Midbrain (tissue), 1 donor: ENCODE measurements at places on chromosomes 1 and 21.
A peak's percentile ranks its signal among the peaks of the same experiment; 100 is the strongest.

DNA sequence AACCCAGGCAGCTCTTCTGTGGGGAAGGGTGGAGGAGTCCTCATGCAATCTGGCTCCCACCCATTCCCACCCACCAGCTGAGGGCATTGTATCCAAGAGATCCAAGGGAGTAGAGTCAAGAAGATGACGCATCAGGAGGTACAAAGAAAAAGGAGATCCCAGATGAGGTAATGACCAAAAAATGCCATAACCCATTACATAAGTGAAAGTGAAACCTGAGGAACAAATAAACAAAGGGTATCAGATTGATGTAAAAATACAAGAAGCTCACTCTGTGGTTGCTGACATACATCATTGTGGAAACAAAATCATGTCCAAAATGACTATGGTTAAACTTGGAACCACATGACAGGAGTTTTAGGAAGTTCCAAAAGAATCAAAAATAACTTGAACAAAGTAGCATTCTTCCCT lies 42.5 kb downstream of the CCN1 start:
- no peak for DNase-seq

GRCh38 chr1:88741413-88741812 lies 57.3 kb downstream of the PKN2 start:
- DNase-seq: no peak

DNA sequence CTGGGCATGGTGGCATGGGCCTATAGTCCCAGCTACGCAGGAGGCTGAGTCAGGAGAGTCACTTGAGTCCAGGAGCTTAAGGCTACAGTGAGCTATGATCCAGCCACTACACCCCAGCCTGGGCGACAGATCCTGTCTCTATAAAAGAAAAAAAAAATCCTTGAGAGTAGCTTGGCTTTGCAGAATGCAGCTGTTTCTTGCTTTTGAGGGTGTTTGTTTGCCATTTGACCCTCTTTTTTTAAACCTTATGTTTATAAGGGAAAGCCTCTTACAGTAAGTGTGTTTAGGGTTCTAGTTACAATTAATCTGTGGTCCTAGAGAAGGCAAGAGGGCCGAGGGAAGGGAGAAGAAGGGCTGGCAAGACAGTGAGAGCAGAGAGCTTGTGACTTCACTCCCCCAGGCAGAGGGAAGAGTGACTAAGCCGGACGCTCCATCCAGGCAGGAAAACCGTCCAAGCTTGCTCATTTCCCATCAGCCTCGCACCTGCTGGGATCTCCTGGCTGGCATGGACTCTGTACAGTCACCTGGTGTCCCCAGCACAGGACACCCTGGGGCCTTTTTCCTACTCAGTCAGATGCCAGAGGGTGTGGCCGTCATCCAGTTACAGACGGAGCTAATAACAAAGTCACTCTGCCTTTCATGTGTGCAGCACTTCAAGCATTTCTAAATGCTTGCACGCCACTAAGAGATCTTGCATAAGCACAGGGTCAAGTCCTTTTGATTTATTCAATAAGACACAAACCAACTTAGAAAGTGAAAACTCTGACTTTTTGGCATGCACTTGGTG lies 55.5 kb upstream of the PSEN2 start:
- no peak for DNase-seq

DNA sequence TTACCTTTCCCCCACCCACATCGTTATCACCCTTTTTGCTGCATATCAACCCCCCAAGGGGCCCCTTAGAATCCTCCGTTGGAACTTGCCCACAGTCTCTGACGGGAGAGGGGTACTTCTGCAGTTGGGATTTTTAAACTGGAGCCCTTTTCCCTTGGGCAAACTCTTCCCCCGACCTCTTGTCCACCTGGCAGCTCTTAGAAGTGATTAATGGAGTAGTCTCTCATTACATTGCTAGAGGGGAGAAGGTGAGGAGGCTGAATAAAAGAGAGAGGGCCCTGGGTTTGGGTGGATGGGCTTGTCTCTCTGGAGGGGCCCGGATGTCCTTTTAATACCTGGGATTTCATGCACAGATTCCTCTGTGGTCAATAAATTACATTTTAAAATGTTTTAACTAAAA lies 27.2 kb upstream of the TSPAN2 start:
- no peak for DNase-seq

- DNase-seq: peak; percentile 88
Measured at GRCh38 chr1:54950369-54951163, 29.9 kb upstream of the TMEM61 start.

DNA sequence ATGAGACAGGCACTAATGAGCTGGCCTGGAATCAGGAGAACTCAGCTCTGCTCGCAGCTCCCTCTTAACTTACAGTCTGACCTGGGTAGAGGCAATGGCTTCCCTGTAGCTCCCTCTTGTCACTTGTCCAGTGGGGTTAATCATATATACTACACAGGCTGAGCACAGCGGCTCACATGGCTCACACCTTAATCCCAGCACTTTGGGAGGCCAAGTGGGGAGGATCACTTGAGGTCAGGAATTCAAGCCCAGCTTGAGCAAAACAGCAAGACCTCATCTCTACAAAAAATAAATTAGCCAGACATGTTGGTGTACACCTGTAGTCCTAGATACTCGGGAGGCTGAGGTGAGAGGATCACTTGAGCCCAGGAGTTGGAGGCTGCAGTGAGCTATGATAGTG lies 4.2 kb downstream of the S100A6 start:
- DNase-seq: no peak

GRCh38 chr21:34354836-34355235 lies 9.0 kb upstream of the KCNE2 start:
- no peak for DNase-seq

- DNase-seq: no peak
Measured at GRCh38 chr1:230026572-230026971, 40.5 kb upstream of the GALNT2 start.

- no peak for DNase-seq
Measured at GRCh38 chr1:12111741-12112140, 48.6 kb downstream of the TNFRSF8 start.

DNA sequence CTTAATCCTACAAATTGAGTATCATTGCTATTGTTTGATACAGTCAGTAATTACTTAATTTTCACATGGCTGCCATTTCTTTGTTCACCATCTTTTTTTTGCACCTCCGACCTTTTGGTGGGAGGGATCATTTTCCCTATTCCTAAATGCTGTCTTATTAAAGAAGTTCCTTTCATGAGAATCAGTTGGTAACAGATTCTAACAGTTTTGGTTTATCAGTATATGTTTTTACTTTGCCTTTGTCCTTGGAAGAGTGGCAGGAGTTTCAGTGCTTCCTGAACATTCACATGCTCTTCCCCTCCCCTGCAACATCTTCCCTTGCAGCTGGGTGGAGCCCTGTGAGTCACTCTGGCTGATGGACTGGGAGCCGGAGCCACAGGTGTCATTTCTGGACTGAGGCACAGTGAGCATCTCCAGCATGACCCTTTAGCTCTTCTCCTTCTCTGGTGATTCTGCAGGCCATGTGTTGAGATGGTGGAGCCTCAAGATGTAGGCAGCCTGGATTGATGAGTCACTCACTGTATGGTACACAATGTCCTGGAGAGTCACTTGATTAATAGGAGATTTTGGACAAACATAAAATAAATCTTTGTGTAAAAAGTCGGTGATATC lies 217.7 kb downstream of the URB2 start:
- DNase-seq: peak; percentile 3

DNA sequence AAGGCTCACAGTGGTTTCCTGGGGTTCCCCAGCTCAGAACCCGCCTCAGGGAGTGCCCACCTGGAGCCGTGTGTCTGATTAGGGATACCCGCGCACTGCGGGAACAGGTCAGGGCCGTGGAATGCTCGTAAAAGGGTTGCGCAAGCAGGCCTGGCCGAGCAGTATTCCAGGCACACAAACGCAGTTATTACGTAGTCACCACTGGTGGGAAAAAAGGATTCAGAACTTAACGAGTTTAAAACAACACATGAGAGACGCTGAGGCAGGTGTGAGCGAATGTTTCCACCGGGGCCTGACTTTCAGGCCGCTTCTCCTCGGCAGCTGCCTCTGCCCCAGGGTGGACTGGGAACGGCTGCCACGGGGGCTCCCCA lies 18.2 kb downstream of the PLCH2 start:
- DNase-seq: no peak

DNA sequence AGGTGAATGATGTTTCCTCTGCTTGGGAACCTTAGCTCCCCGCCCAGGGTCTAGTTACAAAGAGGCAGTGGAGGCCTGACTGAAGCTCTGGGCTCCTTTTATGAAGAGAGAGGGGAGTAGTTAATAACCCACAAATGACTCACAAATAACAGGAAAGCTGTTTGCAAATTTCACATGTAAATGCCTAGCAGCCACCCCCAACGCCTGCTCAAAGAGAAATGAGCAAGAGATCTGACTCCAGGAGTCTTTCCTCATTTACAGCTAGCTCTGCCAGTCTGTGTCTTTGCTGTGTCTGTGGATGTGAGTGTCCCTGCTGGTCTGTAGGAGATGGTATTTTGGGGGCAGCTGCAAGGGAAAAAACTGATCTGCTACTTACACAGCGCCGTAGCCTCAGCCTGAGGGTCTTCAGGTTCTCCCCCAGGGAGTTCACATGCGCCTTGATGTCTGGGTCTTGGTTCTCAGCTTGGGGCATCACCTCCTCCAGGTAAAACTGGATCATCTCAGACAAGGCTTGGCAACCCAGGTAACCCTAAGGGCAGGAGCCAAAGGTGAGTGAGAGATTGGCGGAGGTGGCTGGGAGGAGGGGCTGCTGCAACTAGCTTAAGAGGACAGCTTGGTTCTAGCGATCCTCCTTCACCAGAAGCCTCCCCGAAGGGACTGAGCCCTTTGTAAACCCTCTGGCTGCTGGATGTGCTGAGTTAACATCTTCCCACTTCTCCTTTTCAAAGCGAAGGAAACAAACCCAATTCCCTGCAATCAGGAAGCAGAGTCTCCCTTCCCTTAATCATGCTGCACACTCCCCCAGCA lies at the start of gene IL19:
TSS of gene IL19 (plus strand) at position 243 of the 807 bp plus-strand sequence. CDS start 65,890 bp downstream, outside the sequence.
- no peak for DNase-seq

DNA sequence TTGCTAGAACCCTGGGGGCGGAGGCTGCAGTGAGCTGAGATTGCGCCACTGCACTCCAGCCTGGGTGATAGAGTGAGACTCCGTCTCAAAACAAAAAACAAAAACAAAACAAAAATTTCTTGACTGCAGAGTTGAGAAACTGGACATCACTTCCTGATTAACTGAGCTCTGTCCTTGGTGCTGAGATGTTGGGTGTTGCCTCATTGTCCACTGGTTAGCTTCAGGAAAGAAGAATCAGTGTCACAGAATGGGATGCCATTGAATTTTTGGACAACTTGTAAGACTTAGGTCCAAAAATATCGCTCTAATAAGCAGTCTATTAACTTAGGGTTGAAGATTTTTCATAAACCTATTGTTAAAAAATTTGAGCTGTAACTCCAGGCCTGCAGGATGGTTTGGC lies 23.8 kb upstream of the KCNA10 start:
- DNase-seq: no peak

- peak; percentile 91 for DNase-seq
Measured at GRCh38 chr1:204989266-204990058, 53.5 kb upstream of the CNTN2 start.

DNA sequence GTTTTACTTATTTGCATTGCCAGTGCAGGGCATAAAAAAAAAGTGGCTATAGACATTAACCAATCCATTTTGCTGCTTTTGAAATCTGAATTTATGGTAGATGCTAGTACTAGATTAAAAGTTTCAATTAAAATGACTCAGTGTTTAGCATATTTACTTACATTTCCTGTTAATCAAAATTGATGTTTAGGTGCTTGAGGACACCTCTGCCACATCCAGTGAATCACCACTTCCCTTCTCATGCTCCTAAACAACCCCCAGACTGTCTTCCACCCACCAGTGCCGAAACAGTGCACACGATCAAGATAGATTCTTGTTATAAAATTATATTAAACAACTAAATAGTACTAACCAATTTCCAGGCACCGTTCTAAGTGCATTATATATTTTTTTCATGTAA lies 32.7 kb downstream of the HSD17B7 start:
- no peak for DNase-seq

- DNase-seq: no peak
Measured at GRCh38 chr1:214928574-214928973, 154.0 kb upstream of the KCNK2 start.
